ENCODE measurements at places on chromosomes 7 and 10.

- no peak for DNase-seq
Measured at GRCh38 chr7:85423209-85423895, 236.5 kb upstream of the SEMA3D start.

- no peak for DNase-seq
Measured at GRCh38 chr10:117130346-117130745, 7.7 kb downstream of the VAX1 start.

- DNase-seq, result no peak
Measured at GRCh38 chr7:825386-825785, 6.9 kb upstream of the SUN1 start.

- no peak for DNase-seq
Measured at GRCh38 chr10:6542999-6543430, 37.1 kb downstream of the PRKCQ start.

DNA sequence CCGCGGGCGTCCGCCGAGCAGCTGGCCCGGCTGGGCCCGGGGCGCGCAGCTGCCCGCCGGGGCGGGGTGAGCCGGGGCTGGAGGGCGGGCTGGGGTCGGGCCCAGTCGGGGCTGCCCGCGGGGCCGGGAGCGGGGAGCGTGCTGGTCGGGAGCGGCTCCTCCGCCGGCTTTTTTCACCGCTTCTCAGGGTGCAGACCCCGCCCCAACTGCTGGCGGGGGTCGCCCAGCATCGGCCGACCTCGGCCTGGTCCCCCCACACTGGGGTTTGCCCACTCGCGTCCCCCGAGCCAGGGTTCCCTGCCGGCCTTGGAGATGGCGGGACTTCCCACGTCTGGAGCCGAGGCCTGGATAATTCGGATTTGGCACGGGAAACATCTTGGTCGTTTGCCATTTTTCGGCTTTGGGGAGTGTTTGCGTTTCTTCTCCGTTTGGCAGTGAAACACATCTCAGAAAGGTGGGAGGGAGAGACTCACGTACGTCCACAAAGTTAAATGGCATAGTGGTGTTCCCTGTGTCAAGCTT, 432 bp downstream of the TMEM248 start:
- no peak for DNase-seq
